ENCODE measurements at places on chromosomes 4 and X.

DNA sequence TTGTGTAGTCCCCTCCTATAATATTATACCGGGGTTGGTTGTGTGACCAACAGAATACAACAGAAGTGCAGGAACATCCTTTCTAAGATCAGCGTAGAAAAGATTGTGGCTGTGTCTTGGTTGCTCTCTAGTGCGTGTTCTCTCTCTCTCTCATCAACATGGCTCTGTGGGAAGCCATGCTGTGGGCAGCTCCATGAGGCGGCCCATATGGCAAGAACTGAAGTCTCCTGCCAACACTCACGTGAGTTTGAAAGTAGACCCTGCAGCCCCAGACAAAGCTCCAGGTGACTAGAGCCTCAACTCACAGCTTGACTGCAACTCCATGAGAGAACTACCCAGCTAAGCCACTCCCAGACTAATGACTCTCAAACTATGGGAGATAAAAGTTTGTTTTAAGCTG, 118.7 kb downstream of the TSPAN5 start:
- no peak for DNase-seq

DNA sequence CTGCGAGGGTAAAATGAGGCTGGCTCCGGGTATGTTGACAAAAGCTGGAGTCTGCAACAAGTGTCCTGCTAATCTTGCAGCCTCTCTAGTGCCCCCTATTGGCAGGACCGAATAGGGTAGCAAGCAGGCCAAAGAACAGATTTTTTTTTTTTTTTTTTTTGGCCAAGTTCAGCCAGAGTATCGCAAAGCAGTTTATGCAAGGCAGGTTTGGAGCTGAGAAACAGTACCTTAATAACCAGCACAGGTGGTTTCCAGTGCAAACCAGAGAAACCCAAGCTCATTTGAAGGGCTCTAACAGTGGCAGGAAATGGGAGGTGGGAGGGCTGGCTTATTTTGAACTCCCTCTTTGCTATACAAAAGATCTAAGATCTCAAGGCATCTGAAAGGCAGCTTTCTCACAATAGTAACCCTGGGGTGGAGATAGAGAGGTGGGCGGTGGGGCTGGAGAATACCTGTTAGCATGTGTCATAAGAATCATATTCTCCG, 38.2 kb upstream of the OCIAD2 start:
- no peak for DNase-seq

- DNase-seq = peak; percentile 54
Observed at GRCh38 chr4:186297013-186297645, 31.1 kb downstream of the F11 start.

DNA sequence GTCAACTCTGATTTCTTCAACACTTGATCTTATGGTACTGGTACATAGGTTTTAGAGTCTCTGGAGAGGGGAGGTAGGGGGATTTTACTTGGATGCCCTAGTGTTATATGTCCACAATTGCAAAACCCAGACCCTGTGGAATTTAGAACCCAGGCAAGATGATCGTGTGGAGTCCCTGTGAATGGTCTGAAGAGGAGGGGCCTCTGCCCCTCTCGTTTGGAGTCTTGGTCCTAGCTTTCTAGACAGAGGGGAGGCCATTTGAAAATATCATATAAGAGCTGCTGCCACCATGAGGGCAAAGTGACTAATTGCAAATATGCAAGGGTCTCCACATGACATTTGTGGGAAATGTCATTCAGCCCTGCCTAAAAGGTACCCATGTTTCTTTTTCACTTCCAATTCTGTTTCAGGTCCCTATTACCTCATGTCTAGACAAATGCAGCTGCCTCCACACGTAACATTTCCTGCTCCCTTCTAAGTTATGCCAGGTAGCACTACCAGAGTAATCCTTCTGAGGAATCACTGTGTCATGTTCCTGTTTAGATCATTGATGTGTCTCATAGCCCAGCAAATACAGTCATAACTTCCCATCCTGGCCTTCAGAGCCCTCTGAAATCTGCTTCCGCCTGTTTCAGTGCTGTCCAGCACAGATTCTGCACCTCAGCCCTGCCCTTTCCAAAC, 126.8 kb downstream of the KLHL8 start:
- DNase-seq = peak; percentile 54

GRCh38 chrX:108332281-108332680, 105.9 kb downstream of the COL4A6 start:
- DNase-seq = no peak

DNA sequence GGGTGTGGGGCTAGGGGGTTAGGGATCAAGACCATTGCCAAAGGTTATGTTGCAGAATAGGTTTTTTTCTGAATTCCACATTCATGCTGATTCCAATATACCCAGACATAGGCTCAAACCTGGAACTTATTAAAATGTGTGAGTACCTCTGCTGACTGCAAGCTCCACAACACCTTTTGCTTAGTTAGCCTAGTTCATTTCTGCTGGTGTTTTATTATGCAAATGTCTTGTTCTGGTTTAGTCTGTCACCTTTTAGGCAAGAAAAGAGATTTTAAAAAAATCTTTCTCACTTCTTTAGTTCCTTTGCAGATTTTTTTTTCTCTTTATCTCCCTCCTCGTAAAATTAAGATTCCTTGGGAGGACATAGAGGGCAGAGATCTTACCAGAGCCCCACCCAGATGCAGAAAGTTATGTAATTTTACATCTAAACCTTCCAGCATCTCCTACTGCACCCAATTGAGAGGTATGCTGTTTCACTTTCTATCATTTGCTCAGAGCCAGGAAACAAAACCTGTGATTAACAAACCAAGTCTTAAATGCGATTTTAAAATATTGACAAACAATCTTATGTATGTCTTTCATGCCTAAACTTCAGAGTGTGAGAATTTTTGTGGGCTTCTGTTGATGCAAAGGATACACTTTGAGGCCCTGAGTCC, 190.7 kb upstream of the CLNK start:
- DNase-seq = no peak

- DNase-seq = peak; percentile 18
Observed at GRCh38 chr4:110059556-110060191, 138.7 kb downstream of the ELOVL6 start.

DNA sequence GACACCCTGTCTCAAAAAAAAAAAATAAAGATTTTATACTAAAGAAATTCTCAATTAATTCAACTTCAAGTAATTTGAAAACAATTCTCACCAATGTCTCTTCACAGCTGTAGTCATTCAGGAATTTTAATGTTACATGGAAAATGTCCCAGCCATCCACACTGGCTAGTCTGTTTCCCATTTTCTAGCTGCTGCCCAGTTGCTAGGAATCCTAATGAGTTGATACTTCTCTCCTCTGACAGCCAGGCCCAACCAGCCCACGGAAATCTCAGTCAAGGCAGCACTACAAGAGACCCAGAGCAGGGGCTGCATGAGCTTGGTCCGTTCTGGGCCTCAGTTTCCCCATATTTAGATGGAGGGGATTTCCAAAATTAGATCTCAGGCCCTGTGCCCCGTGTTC, 59.1 kb downstream of the CASP3 start:
- no peak for DNase-seq

DNA sequence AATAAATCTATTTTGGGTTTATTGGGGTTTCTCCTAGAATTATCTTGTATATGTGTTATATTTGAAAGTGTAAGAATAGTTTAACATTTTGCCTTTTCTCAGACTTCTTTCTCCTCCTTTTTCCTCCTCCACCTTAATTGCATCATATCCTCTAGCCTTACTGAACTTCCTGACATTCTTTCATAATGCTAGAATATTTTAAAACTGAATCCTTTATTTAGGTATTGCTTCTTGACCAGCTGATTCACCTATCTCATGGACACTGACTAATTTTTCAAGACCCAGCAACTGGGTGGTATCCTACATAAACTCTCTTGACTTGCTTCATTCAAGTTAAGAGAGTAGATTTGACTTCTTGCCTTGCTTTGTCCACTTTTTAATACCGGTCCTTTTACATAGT, 1508.9 kb downstream of the STIM2 start:
- DNase-seq = peak; percentile 29

DNA sequence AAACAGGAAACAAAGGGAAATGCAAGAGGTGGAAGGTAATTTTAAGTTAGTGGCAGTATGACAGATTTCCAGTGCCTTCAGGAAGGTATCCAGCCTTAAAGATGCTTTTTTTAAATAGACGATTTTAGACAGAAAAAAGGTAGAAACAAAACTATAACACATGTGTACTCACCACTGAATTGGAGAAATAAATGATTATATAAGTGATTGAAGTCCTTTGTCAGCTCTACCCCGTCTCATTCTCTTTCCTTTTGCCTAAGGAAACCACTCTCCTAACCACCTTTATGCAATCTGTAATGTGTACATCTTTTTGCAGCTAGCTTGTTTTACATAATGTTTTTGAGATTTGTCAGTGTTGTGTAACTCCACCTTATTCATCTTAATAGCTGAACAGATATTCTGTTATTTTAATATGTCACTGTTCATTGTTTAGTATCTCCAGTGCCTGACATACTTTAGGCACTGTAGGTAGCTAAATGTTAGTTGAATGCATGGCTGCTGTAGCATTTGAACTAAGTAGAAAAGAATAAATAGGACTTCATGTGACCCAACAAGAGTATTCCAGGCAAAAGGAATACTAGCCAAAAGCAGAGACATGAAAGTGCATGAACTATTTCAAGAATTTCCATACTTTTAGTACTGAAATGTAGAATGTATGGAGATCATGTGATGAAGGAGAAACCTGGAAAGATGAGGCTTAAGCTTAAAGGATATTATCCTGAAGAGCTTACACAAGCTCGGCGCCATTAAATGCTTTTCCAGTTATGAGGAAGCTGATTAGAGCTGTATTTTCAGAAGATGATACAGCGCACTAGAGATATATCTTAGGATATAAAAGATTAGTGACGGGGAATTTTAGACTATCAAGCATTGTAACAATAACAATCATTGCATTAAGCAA, 865 bp downstream of the FAM200B start:
- no peak for DNase-seq

GRCh38 chr4:38005637-38006036, 45.4 kb downstream of the PTTG2 start:
- no peak for DNase-seq

GRCh38 chr4:76546759-76547742, 112.0 kb downstream of the SHROOM3 start:
- peak; percentile 85 for DNase-seq

GRCh38 chr4:7322166-7322991, 112.4 kb downstream of the PSAPL1 start:
- no peak for DNase-seq

- DNase-seq = no peak
Observed at GRCh38 chr4:40516651-40517050, 113.0 kb downstream of the RBM47 start.

- DNase-seq = no peak
Observed at GRCh38 chrX:21838937-21839333, 482 bp upstream of the MBTPS2 start.

GRCh38 chrX:101745046-101745445, 85.4 kb upstream of the ARMCX2 start:
- DNase-seq = no peak

- DNase-seq = no peak
Observed at GRCh38 chrX:39805825-39806224, 291.9 kb downstream of the BCOR start.

- DNase-seq = peak; percentile 57
Observed at GRCh38 chr4:17580969-17581368, 4.0 kb downstream of the LAP3 start.

GRCh38 chr4:106370214-106370613, 1.6 kb upstream of the GIMD1 start:
- no peak for DNase-seq

GRCh38 chrX:81259714-81260395, 58.0 kb downstream of the SH3BGRL start:
- peak; percentile 10 for DNase-seq

- DNase-seq = no peak
Observed at GRCh38 chr4:186924723-186925122, 201.1 kb upstream of the FAT1 start.

GRCh38 chr4:78484574-78484973, 67.0 kb upstream of the ANXA3 start:
- DNase-seq = no peak

All from EL (cell line).